Thyroid gland (tissue), 4 donors: ENCODE measurements at places on chromosomes 5 and 9.

- H3K4me1 ChIP-seq: no peaks in the 10 kb centered on the region
- no peak overlapping the region for H3K27ac ChIP-seq
- H3K27me3 ChIP-seq: no peaks in the 10 kb centered on the region
- no peaks in the 10 kb centered on the region for H3K36me3 ChIP-seq
- H3K4me3 ChIP-seq: no peak overlapping the region
- no peak for DNase-seq
Observed at GRCh38 chr5:157162919-157163510, 3.0 kb downstream of the GARIN3 start.

DNA sequence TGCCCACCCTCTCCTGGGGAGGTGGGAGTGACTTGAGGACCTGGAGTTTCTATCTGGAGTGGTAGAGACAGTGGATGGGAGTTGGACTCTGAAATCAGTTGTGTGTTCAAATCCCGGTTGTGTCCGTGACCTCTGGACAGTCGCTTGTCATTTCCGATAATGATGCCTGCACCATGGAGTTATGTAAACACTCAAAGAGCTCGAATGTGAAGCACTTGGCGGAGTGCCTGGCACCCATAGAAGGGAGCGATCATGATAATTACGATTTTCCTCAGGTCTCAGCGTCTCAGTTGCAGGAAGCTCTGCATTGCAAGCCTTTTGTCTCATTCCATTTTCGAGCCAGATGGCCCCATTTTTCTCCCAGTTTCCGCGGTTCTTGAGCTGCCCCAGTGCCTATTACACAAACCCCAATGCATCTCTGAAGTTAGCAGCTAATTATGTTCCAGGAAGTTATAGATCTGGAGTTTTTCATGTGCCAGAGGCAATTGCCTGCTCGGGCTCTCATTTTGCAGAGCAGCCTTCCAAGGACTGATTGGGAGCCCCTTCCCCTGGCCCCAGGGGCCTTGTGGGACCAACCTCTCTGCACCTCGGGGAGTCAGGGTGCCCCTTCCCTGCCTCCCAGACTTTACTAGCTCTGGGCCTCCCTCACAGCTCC, 175.5 kb upstream of the MVB12B start:
- no peak overlapping the region for H3K27ac ChIP-seq
- no peaks in the 10 kb centered on the region for H3K4me1 ChIP-seq
- no peak for DNase-seq
- H3K36me3 ChIP-seq: no peaks in the 10 kb centered on the region
- no peaks in the 10 kb centered on the region for H3K27me3 ChIP-seq
- H3K4me3 ChIP-seq: no peak overlapping the region

DNA sequence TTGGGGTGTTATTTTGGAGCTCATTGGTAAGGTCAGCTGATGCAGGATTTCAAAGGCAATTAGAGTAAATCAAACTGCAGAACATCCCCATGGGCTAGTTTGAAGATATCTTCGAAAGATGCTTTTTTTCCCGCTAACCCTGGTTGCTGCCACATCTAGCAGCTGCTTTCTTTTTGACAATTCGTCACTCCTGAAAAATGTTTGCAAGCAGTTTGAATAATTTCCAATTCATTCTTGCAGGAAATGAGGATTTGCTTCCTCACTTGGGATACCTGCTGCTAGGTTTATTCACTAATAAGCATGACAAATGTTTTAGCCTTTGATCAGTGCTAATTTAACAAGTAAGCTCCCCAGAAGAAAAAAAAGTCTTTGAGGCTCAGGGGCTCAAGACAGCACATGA, 649.6 kb upstream of the RORB start:
- H3K27me3 ChIP-seq: no peaks in the 10 kb centered on the region
- DNase-seq: no peak
- H3K4me1 ChIP-seq: no peaks in the 10 kb centered on the region
- no peak overlapping the region for H3K27ac ChIP-seq
- no peaks in the 10 kb centered on the region for H3K36me3 ChIP-seq
- no peak overlapping the region for H3K4me3 ChIP-seq

DNA sequence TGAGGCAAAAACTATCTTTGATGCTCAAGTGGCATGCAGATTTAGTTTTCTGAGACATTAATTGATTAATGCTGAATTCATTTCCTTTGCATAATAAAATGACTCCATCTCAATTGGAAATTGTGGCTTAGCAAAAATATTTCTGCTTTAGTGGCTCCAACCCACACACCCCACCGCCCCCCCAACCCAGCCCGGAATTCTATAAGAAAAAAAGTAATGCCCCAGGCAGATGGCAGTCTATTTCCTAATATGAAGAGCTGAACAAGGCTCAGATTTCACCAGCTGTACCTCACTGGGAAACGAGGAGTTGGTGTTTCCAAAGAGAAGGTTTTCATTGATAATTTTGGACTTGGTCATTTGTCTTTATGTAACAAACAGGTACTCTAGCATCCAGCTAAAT, 182.1 kb downstream of the FBN2 start:
- H3K4me1 ChIP-seq: no peaks in the 10 kb centered on the region
- H3K4me3 ChIP-seq: no peak overlapping the region
- no peaks in the 10 kb centered on the region for H3K36me3 ChIP-seq
- H3K27ac ChIP-seq: no peak overlapping the region

DNA sequence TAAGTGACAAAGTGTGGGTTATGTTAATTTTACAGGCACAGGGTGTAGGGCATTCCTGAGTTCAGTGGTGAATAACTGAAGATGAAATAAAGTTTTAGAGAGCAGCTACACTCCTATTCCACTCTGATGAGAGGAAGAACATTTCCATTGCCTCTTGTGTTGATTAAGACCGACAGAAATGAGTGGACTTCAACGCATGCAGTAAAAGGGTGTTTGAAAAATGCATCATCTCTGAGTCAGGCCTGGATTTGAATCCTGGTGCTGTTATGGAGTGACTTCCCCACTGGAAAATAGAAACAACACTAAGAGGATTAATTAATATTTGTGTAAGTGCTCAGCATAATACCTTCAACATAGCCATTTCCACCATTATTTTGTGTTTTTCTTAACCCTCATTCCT, 86.3 kb downstream of the PRR16 start:
- H3K4me3 ChIP-seq: no peak overlapping the region
- DNase-seq: no peak
- H3K27ac ChIP-seq: no peak overlapping the region
- H3K27me3 ChIP-seq: no peaks in the 10 kb centered on the region
- H3K36me3 ChIP-seq: no peaks in the 10 kb centered on the region
- H3K4me1 ChIP-seq: no peaks in the 10 kb centered on the region

GRCh38 chr9:14788846-14789245, 66.3 kb upstream of the CER1 start:
- no peaks in the 10 kb centered on the region for H3K27me3 ChIP-seq
- no peaks in the 10 kb centered on the region for H3K4me1 ChIP-seq
- DNase-seq: no peak
- no peaks in the 10 kb centered on the region for H3K36me3 ChIP-seq
- H3K4me3 ChIP-seq: no peak overlapping the region
- no peak overlapping the region for H3K27ac ChIP-seq

- no peaks in the 10 kb centered on the region for H3K4me1 ChIP-seq
- no peaks in the 10 kb centered on the region for H3K27me3 ChIP-seq
- DNase-seq: no peak
- H3K36me3 ChIP-seq: peaks cover 19% of the 10 kb centered on the region
Observed at GRCh38 chr5:31416547-31416946, 115.3 kb downstream of the DROSHA start.

DNA sequence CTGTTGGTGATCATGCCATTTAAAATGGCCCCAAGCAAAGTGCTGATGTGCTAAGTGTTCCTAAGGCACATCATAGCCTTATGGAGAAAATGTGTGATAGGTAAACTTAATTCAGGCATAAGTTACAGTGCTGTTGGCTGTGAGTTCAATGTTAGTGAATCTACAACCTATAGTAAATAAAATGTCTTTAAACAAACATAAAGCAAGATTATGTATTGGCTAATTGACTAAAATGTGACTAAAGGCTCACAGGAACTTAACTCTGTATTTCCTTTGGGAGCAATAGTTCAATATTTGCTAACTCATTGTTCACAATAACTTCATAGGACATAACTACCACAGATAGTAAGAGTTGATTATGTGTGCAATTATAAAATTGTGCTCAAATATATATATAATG, 49.4 kb upstream of the LRRC19 start:
- no peak overlapping the region for H3K4me3 ChIP-seq
- no peaks in the 10 kb centered on the region for H3K36me3 ChIP-seq
- no peaks in the 10 kb centered on the region for H3K27me3 ChIP-seq
- DNase-seq: no peak

DNA sequence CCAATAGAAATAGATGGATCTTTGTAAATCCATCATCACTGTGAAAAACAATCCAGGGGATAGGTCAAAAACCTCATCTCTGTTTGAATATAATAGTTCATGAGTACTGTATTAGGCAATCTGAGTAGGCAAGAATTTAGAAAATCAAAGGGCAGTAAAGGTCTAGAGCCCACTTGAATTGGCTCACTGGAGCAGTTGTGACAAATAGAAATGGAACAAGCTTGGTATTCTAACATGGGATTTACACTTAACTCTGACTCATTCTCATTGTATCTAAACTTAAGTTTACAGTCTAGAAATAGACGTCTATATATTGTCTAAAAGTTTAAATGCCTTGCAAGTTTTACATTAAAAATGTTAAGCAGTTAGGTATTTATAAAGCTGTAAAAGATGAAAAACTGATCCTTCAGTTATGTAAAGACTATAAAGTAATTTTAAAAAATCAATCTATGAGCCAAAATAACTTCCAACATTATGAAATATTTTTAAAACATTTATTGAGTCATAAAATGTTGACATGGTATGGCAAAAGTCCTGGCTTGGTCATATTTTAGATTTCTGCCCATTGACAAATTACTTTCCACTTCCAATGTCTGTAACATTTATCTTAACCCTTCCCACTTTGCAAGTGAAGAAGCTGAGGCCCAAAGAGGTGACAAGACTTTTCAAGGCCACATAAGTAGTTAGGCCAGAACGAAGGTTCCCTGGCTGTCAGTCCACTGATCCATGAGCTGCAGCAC, 203.7 kb upstream of the NREP start:
- no peak overlapping the region for H3K27ac ChIP-seq
- no peaks in the 10 kb centered on the region for H3K4me1 ChIP-seq
- H3K27me3 ChIP-seq: no peaks in the 10 kb centered on the region
- no peak for DNase-seq
- no peaks in the 10 kb centered on the region for H3K36me3 ChIP-seq
- no peak overlapping the region for H3K4me3 ChIP-seq

GRCh38 chr9:38675211-38675610, 44.7 kb downstream of the FAM240B start:
- no peak overlapping the region for H3K27ac ChIP-seq
- no peak for DNase-seq
- H3K4me1 ChIP-seq: peaks cover 21% of the 10 kb centered on the region
- no peaks in the 10 kb centered on the region for H3K36me3 ChIP-seq
- H3K4me3 ChIP-seq: no peak overlapping the region

DNA sequence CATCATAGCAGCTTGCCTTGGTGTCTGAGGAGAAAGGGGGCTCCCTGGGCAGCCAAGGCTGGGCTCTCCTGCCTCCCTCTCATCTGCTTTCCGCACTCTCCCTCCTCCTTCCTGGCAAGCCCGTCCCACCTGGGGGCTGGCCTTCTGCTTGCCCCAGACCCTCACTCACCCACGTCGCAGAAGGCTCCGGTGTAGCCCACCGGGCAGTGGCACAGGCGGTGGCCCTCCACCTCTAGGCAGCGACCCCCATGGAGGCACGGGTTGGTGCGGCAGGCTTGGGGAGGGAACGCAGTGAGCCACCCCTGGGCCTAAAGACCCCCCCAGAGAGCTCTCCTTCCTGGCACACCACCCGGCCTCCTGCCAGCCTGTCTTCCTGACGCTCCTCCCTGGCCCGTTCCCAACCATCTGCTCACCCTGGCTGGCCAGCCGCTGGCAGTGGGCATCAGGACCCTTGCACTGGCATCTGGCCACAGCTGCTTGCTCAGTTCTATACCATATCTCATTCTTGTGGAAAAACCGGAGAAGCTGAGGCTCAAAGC, 4.2 kb upstream of the PFN3 start:
- H3K36me3 ChIP-seq: no peaks in the 10 kb centered on the region
- H3K27ac ChIP-seq: no peak overlapping the region
- no peak overlapping the region for H3K4me3 ChIP-seq
